ENCODE measurements at places on chromosomes 12 and 14.

DNA sequence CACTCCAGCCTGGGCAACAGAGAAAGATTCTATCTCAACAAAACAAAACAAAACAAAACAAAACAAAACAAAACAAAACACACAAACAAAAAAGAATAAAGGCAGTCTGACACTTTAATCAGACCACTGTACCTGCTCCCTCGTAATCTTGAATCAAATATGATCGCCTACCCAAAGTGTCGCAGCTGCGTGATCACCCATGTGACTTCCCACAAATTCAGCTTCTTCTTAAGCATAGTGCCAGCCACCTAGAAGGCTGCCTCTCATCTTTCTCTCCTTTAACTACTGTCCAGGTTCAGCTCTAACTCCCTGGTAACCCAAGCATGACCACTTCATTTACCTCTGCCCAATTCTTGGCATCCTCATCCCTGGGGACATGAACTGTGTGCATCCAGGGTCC lies 37.4 kb downstream of the FMNL3 start:
- no peak for DNase-seq

GRCh38 chr12:64056741-64057140 lies 165.4 kb downstream of the KICS2 start:
- no peak for DNase-seq

DNA sequence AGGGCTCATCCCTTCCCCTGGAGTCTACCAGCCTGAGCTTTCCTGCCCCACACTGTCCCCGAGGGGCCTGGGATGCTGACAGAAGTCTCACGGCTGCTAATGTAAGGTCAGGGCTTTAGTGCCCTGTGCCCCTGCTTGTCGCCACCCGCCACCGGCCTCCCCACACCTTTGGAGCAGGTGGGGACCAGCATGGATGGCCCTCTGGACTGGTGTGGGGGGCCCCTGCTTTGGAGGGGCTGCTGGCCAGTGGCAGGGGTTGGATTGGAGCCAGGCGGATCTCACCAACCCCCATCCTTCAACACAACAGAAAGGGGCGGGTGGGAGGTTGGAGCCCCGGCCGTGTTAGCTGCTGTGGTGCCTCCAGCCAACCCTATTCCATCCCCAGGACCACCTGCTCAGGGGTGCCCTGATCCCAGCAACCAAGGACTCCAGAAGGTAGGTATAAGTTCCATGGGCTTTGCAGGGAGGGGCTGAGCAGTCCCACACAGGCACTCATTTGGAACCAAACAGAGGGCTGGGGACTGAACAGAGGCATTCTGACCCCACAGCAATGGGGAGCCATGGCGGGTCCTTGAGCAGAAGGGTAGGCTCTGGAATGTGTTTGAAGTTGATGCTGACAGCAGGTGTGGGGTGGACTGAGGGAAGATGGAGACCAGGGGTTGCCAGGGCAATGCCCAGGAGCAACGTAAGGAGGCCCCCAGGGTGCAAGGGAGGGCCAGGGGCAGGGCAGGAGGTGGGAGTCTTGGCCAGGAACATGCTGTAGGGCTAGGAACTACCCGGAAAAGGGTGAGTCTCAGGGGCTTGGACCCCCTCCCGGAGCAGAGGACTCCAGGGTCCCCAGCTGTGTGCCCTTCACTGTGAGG lies 145.1 kb upstream of the C14orf180 start:
- DNase-seq, result no peak

GRCh38 chr12:104463368-104463767 lies 6.6 kb downstream of the CHST11 start:
- no peak for DNase-seq

Measured in activated CD8-positive, alpha-beta memory T cell treated with anti-CD3 and anti-CD28 coated beads for 1 hour (primary cell).